Right forelimb (tissue), 1 donor: ENCODE measurements at places on chromosomes 5 and 9.

DNA sequence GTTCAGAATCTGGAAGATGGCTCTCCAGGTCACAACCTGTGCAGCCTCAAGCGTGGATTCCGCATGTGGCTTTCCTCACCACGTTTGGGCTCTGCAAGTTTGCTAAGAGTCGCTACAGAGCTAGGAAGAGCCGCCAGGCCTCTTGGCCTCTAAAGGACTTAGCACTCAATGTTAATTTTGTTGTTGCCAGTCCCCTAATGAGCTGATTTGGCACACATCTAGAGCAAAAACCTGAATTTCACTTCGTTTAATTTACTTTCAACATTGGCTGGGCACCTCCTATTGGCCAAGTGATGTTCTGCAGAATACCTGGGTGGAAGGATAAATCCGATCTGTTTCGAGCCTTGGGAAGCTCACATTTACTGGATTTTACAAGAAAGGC, 65.8 kb upstream of the UNC5A start:
- DNase-seq = no peak

GRCh38 chr5:143318270-143318669, 85.2 kb downstream of the NR3C1 start:
- DNase-seq = no peak

DNA sequence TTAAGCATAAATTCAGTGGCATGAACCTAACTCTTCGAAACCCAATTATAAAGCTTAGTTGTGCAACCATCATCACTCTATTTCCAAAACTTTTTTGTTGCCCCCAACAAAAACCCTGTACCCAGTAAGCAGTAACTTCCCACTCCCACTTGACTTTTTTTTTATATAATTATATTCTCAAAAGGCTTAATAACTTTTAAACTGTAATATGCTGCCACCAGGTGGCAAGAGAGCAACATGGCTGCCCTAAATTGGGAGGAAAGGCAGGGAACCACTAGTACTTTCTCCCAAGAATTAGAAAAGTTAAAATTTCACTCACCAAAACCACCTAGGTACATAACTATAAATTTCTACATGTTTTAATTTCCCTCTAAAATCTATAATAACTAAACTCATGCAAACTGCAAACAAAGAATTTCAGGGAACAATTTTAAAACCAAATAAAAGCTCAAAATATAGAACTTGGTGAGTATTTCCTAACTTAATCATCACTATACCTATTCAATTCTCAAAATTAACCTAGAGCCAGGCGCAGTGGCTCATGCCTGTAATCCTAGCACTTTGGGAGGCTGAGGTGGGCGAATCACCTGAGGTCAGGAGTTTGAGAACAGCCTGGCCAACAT, 50.2 kb upstream of the RNF38 start:
- DNase-seq = no peak

DNA sequence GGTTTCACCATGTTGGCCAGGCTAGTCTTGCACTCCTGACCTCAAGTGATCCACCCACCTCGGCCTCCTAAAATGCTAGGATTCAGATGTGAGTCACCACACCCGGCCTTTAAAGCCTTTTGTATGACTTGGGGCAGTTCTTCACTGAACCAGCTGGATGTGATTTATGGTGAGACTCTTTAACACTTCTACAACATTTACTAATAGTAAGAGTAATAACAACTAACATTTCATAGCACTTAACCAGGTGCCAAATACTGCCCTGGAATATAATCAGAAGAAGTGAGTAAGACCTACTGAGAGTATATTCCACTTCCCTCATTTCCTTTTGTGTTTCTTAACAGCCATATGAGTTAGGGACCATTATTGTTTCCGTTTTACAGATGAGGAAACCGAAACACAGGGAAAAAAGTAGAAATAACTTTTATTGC, 10.0 kb downstream of the ZSWIM6 start:
- DNase-seq = no peak

DNA sequence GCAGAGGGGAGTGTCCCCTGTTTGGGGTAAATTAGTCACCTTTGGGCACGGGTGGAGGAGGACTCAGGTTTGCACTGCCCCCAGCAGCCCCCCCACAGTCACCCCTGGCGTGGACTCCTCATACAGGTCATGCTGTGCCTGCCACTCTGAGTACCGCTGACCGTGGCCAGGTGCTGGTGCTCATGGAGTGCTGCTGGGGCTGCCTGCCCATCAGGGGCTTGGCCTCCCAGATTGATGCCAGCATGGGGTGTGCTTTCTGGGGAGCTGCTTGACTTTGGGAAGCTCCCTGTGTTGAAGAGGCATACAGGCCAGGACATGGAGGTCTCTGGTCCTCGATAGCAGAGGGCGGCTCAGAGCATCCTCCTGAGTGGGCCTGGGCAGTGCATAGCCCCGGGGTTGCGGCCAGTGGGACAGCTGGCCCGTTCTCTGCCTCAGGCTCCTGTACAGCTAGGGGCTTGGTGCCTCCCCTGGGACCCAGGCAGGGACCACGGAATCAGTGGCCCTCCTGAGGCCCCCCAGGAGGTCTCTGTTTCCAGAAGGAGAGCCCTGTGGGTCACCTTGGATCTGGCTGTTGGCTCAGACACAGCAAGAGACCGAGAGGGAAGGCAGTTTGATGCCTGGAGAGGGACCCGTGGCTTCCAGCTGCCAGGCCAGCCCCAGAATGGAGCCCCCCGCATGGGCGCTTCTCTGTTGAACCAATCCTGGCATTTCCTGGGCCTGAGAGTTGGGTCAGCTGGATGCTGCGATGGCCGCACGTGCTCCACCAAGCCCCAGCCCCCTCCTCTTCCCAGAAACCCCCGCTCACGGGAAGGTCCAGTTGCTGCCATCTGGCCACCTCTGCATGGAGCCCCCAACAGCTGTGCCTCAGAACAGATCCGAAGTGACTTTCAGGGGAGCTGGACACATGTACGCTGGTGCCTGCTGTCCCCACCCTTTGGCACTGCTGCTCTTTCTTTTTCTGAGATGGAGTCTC, 6.1 kb upstream of the AJM1 start:
- DNase-seq = peak; percentile 44

DNA sequence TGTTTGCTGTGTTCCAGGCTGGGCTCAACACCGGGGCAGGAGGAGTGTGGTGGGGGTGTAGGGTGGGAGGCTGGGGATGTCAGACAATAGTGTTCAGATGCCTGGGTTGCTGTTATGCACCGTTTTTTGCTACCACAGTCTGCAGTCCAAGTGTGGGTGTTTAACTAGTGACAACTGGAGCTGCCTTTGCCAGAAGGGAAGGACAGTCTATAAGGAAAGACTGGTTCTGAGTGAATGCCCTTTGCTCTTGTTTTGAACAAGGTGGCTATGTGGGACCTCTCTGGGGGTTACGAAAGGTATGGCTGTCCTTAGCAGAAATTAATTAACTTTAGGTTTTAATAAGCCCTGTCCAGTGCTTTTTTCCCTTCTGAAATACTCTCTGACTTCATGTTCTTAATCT, 118.5 kb upstream of the GNA14 start:
- no peak for DNase-seq
